Gastroesophageal sphincter (tissue), 4 donors: ENCODE measurements at places on chromosomes 4 and X. TPM values are rescaled to one million over a fixed set of nuclear protein-coding genes. Genes with fewer than 3 reads are reported as not detected.

DNA sequence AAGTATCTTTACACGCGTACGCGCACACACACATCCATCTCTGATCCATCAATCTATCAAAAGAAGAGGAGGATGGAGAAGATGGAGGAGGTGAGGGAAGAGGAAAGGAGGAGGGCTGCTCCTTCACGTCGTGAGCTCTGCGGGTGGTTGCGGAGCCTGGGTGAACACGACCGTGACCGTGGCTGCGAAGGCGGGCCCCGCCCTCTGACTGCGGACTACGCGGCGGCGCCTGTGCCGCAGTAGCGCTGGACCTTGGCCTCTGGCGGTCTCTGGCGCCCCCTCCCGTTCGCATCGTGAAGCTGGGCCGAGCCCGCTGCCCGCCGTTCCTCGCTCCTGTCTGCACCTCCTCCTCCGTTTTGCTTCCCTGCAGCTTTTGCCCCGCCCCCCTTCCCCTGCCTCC lies 37.7 kb upstream of the ARAF start:
- peak; percentile 97 for ATAC-seq

DNA sequence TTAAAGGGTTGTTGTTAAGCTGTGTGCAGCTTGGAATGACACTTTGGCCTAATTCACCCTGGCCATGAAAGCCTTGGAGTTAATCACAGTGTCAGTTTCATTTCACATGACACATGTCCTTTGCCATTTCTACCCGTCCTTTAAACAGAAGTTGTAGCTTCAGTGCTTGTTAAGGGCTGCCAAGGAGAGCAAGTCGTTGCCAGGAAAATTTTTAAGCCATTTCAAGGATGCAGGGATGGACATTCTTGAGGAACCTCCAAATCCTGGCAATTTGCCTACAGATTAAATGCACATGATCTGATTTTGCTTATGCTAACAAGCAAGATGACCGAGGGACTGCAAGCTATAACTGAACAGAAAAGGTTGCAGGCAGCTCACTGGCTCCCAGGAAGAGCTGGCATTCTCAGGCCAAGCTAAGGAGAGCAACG lies 40.5 kb downstream of the SETD7 start:
- no peak for ATAC-seq

GRCh38 chrX:42519666-42520231 lies 258.2 kb downstream of the PPP1R2C start:
- ATAC-seq = no peak

DNA sequence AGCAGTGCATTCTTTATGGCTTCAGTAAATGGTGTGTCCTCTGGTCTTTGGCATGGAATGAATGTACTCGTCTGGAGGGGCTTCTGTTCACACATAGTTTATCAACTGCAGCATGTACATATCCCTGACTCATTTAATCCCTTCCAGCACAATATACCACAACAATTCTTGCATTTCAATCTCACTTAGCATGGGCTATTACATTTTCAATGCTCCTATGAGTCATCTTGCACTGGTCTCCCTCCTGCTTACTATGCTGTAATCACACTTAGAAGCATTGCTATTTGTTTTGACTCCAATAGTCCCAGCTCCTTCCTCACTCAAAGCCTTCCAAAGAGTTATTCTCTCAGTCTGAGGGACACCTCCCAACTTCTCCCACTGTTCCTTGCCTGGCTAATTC lies 180.9 kb upstream of the NUDT10 start:
- no peak for ATAC-seq

GRCh38 chr4:54315561-54316538 lies 86.8 kb downstream of the PDGFRA start:
- ATAC-seq = no peak

DNA sequence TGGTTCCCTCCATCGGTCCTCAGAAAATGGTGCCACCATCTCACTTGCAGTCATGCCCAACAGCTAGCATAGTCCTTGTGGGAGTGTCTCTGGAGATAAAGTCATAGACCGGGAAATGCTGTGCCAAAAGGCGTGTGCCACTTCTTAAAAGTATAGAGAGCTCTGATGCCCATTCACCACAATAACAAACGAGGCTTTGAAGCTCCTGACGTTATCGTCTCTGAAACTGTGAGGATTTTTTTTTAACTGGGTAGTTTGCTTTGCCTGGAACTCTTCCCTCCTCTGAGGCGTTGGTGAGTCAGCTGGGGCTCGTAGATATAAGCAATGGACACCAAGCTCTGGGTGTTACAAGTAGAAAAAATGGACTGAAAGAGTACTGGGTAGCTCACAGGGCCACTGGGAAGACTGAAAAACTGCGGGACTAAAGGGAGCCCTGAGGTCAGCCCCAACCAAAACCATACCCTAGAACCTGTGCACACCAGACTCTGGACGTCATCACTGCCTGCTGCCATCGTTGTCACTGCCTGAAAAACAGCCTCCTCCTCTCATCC lies 89.4 kb upstream of the TRIM2 start:
- ATAC-seq = no peak

GRCh38 chr4:79788884-79789283 lies 284.1 kb downstream of the ANTXR2 start:
- ATAC-seq = no peak

DNA sequence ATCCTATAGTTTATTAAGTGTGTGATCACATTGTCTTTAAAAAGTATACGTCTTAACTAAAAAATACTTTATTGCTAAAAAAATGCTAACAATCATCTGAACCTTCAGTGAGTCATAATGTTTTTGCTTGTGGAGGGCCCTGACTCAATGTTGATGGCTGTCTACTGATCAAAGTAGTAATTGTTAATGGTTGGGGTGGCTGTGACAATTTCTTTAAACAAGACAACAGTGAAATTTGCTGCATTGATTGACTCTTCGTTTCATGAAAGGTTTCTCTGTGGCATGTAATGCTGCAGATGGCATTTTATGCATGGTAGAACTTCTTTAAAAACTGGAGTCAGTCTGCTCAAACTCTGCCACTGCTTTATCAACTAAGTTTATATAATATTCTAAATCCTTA lies 101.4 kb upstream of the IL15 start:
- ATAC-seq = no peak

DNA sequence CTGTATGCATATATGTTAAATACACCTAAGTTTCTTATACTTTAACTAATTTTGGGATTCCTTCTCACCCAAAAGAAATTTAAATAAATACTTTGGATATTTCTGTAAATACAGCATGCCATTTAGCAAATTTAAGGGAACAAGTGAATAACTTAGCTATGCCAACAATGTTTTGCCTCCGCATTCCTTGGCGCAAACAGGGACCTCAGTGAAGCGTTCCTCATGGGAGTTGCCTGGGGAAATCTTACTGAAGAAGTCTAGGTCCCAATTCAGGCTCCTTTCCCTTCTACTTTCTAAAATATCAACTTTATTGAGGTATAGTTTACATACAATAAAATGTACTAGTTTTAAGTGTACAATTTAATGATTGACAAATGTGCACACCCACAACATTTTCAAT lies 25.0 kb downstream of the COL4A5 start:
- no peak for ATAC-seq

DNA sequence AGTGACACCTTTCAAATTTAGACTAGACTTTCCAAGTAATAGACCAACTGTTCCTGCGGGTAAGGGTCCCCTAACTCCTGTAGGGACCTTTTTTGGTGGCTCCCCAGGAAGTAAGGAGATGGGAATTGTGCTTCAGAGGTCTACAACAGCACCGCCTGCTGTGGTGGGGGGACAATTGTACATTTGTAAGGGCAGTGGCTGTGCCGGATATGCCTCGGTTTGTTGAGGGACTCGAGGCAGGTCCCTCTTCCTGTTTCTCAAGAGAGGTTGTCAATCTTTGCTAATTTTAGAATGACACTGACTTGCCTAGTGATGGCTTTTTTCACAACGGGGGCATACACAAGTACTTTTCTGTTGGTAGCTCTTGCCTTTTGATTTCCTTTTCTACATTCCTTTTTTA lies 15.5 kb upstream of the HSD17B11 start:
- no peak for ATAC-seq

DNA sequence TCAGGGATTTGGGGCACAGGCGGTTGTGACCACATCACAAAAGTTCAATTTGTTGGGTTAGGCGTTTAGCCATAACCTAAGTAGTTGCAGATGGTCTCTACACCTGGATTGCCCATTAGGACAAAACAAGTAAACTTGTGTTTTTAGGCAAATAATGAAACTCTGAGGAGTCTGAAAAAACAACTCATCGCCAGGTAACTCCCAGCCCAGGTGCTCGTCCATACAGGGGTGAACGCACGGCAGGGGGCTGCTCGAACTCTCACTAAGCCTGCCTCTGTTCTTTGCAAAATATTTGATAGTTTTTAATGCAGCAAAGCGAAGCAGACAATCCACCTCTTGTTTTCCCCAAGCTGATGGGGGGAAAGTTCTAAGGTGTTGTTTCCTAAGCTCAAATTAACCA lies 559 bp upstream of the RHOH start:
- no peak for ATAC-seq

DNA sequence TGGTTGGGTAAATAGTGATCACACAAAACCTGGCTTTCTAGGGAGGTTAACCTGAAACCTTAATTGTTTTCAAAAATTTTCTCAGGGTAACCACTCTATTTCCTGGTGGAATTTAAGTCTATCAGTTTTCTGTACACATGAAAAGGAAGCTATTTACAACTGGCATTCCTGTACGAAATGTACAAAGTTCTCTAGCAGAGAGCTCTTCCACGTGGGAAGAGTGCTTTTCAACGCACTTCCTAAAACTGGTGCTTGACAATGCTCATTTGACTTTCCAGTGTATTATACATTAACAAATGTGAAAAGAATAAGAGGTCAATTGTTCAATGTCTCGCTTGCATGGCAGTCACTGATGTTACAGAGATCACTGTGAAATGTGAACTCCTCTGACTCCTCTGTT lies 2.8 kb upstream of the SOD3 start:
- ATAC-seq = no peak

GRCh38 chr4:17939054-17939453 lies 82.5 kb downstream of the LCORL start:
- no peak for ATAC-seq

GRCh38 chrX:110863883-110864282 lies 68.3 kb upstream of the CHRDL1 start:
- ATAC-seq = no peak

DNA sequence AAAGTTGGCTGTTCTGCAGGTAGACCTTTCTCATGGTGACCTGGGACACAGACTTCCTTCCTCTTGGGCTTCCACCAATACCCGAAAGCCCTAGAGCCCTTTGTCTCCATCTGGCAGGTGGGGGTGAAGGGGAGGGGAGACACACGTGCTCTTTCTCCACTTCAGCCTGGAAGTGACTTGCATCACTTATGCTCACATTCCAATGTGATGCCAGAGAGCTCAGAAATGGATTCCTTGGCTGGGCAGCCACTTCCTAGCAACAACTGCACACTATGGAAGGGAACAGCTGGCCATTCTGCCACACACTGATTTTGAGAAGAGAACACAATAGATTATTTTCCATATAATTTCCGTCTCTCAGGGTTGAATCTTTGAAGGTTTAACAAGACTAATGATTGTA lies 36.3 kb downstream of the C4orf51 start:
- no peak for ATAC-seq

DNA sequence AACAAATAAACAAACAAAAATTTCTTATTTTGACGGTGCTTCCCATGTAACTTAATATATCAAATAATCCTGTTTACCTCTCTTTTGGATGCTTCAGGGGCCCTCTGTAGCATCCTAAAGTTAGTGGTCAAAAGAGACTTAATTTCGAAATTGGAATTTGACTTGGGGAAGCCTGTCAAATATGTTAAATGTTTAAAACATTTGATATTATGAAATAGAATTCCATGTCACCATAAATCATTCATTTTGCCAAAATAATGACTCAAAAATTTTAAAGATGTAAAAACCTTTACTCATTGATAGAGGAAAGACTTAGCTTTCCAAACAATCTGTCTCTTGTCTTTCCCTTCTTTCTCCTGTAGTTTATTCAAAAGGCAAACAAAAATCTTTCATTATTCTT lies 20.6 kb upstream of the TEX13A start:
- ATAC-seq = no peak

DNA sequence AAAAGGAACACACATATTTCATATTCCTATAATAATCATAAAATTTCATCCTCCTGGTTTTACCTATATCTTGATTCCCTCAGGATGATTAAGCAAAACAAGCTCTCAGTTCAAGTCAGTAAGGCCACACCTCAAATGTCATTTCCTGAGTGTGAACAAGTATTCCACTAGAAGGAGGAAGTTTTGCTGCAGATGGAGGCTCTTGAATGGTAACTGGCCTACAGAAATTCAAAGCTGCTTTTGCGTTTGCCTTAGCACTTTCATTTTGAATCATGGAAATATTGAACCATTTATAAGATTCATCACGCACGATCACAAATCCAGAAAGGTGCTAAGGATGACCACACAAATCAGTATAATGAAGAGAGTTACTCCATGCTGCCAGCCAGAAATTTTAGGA lies 254.4 kb upstream of the CXXC4 start:
- no peak for ATAC-seq

GRCh38 chr4:42277291-42277690 lies 120.0 kb upstream of the SHISA3 start:
- ATAC-seq = no peak

DNA sequence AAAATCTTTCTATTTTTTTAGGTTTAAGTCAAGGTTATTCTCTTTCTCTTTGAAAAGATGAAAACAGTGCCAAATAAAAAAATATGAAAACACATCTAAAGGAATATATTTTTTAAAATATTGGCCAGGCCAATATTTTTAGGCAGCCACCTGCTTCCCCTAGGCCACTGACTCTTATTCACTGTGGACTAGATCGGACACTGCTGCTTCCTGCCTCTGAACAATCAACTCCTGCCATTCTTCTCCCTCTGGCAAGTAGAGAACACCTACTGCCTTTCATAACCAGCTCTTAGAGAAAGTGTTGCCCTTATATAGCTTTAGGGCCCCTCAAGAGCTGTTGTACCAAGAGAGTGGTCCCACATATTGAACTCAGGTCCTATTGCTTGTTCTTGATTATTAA lies 529.2 kb downstream of the RAPGEF2 start:
- no peak for ATAC-seq

The NSDHL gene
- total RNA-seq = 11.2 TPM

The ABLIM2 gene
- 7.9 TPM for total RNA-seq

The SUPT20HL1 gene
- total RNA-seq = not detected

The CCSER1 gene
- total RNA-seq = 2.4 TPM

The AR gene
- 2.9 TPM for total RNA-seq

The SHROOM4 gene
- 11.0 TPM for total RNA-seq

The PCDH18 gene
- 75.5 TPM for total RNA-seq
